Activated CD4-positive, alpha-beta T cell treated with anti-CD3 and anti-CD28 coated beads, Interleukin-2, amount 50 U/mL, for 4 hours (primary cell): ENCODE measurements at places on chromosomes 12 and 14.

- DNase-seq = no peak
Measured at GRCh38 chr12:109868182-109869051, 11.9 kb downstream of the GLTP start.

DNA sequence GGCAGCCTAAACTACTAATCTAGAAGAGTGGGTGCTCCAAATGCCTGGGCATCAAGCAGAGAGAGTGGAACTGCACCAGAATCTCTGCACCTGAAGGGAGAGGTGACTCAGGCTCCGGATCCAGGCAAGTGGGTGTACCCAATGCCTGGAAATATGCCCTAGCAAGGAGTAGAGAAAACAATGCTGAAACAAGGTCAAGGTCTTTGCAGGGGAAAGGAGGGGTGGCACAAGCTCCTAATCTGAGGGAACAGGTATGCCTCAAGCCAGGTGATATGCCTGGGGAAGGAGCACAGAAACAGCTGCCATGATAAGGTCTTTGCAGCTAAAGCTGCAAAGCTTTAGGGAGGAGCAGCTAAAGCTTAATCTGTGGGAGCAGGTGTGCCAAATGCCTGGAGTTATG, 136.0 kb upstream of the KITLG start:
- DNase-seq = no peak

DNA sequence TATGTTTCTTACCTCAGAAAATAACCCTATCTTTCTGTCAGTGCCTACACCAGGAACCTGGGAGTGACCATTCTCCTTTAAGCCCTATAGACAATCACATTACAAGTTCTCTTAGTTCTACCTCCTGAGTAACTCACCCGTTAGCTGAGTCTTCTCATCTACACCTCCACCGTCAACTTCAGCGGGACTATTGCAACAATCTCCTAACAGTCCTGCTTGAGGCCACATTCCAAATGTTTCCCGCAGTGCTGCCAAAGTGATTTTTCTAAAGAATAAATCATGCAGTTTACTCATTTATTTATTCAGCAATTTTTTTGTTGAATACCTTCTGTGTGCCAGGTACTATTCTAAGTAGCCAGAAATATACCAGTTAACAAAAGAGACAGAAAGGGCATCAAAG, 285.0 kb upstream of the GRIP1 start:
- no peak for DNase-seq

DNA sequence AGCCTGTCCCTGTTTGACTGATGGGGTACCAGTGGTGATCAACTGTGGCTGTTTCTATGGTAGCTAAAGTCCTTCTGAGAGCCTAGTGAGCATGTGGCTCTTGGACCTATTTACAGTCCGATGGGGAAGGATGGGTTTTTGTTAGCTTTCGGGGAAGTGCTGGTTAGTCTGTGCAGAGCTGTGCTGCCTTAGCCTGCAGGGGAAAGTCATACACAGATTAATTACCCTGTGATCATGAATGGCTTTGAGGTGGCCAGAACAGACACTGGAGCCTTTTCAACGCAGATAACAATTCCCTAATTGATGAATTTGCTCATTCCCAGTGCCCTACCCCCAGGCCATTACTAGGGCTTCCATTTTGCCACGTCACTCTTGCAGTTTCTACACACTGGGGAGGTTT, 99.7 kb downstream of the WSCD2 start:
- DNase-seq = no peak

GRCh38 chr12:117142094-117142493, 42.9 kb upstream of the TESC start:
- DNase-seq = no peak

DNA sequence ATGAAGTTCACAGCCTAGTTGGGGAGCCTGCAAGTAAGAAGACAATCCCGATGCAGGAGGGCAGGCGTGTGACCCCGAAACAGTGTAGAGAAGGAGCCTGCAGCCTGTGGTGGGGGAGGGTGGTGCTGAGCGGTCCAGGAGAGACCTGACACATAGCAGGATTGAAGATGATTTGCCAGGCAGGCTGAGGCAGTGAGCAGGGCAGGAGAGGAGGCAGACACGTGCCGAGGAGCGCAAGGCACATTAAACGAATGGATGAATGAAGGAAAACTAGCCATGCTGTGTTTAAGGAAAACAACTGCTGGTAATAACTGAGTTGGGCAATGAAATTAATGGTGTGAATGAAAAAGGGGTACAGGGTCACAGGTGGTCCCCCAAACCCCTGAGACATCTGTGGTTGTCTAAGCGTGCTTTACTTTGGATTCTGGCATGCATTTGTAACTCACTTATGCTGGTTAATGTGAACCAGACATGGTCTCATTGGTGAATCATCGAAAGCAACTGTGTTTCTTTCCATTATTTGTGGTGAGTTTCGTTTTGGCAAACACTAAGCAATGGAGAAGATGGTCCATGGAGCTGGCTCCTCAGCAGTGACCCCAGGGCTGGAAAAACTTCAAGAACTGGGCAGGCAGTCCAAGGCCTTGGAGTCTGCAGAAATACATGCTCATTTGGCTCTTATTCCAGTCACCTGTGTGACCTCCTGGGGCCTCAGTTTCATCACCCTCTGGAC, 96.9 kb upstream of the EVL start:
- no peak for DNase-seq
